ENCODE measurements at places on chromosomes 3 and 15.

DNA sequence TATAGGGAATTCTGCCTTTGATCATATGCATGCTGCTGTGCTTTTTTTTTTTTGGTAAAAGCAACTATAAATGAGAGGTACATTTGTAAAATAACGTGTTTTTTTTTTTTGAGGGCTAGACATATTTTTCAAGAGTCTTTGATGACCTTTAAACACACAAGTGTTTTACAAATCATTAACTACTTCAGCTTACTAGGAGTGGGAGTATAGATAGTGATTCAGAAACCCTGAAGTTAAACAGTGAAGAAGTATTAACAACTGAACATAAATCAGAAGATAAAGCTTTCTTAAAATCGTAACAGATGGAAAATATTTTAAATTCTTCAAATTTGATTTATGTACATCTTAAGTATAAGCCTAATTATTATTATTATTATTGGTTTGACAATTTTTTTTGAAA is 2.9 kb upstream of the GMNC start:
- no peak for DNase-seq

GRCh38 chr3:191259486-191259885 is 60.4 kb downstream of the OSTN start:
- DNase-seq, result no peak

DNA sequence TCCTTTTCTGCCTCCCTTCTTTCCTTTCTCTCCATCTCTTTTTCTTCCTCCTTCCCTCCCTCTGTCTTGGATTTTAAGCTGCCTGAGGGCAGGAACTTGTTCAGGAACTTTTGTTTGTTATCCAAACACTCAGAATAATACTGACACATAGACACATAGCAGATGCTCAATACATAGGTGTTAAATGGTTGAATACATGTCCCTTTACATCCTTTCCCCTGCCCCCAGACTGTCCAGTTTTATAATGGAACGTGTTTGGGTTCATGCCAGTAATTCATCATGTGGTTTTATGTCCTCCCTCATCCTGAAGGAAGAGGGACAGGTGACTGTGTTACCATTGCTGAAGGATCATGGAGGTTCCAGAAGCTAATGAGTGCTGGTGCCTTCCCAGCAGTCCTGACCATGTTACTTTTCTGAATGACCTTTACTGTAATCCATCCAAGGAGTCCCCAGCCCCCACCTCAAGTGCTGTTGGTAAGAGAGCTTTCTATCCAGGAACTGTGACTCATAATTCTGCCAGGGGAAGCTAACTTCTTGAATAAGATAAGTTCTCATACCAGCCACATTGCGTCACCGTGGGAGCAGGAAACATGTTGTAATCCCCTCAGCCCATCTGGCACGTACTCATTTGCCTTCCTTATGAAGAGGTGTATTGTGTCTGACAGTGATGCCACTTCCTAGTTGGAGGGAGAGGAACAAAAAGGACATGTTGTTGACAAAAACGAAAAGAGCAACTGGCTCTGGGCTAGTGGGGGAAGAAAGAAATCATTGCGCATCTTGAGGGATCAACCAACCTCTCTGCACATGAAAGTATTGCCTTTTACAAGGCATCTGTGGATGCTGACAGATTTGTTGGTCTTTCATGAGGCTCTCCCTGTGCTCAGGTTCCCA is 52.4 kb downstream of the IL1RAP start:
- DNase-seq, result peak; percentile 52

- DNase-seq, result peak; percentile 4
Observed at GRCh38 chr3:126125781-126126251, 41.9 kb upstream of the SLC41A3 start.

GRCh38 chr15:49215768-49216739 is 46.0 kb downstream of the GALK2 start:
- peak; percentile 50 for DNase-seq

Measured in pancreas (tissue), 10 donors.